Bronchus fibroblast of lung (primary cell): ENCODE measurements at places on chromosomes 2 and 18. TPM values are rescaled to one million over a fixed set of nuclear protein-coding genes. Genes with fewer than 3 reads are reported as not detected.

The MPPE1 gene
- 13.1 and 14.6 TPM in 2 replicates for total RNA-seq

The SRD5A2 gene
- not detected in 2 replicates for total RNA-seq

The REG1B gene
- total RNA-seq = not detected in 2 replicates

The TXNDC2 gene
- not detected in 2 replicates for total RNA-seq

The CDC42EP3 gene
- 41.9 and 45.2 TPM in 2 replicates for total RNA-seq

The CHMP1B gene
- total RNA-seq = 22.4 and 25.6 TPM in 2 replicates

The XIRP2 gene
- total RNA-seq = under 0.01 and 0.17 TPM in 2 replicates

The ELP2 gene
- 38.7 and 39.2 TPM in 2 replicates for total RNA-seq

The HAUS1 gene
- 52.8 and 59.2 TPM in 2 replicates for total RNA-seq

The ANKRD62 gene
- not detected in 2 replicates for total RNA-seq

The NR4A2 gene
- 0.15 and 0.34 TPM in 2 replicates for total RNA-seq

The DSG1 gene
- not detected in 2 replicates for total RNA-seq

The ALPP gene
- not detected in 2 replicates for total RNA-seq

The SLC8A1 gene
- total RNA-seq = 11.9 and 15.0 TPM in 2 replicates

The ANKRD44 gene
- total RNA-seq = 1.2 and 1.5 TPM in 2 replicates

The CDKL4 gene
- not detected in 2 replicates for total RNA-seq

The GPR35 gene
- under 0.01 and 0.15 TPM in 2 replicates for total RNA-seq

The CFAP65 gene
- total RNA-seq = not detected in 2 replicates

The PLCD4 gene
- 0.67 and 0.89 TPM in 2 replicates for total RNA-seq

The UGT1A5 gene
- total RNA-seq = not detected in 2 replicates

The PROKR1 gene
- total RNA-seq = not detected in 2 replicates

The MRO gene
- 0.30 TPM in 1 of 2 replicates, not detected in the other for total RNA-seq

The TUBB8B gene
- total RNA-seq = not detected in 2 replicates

The SP9 gene
- not detected in 2 replicates for total RNA-seq

The SIX3 gene
- not detected in 2 replicates for total RNA-seq

The TMEM17 gene
- total RNA-seq = 1.5 and 2.1 TPM in 2 replicates

The CXCR4 gene
- not detected in 2 replicates for total RNA-seq

The PLEKHH2 gene
- 1.0 and 1.2 TPM in 2 replicates for total RNA-seq

The MORN2 gene
- 19.0 and 27.9 TPM in 2 replicates for total RNA-seq

The CCDC148 gene
- total RNA-seq = 0.45 and 0.50 TPM in 2 replicates
